Cortex of kidney (tissue), 1 donor: ENCODE measurements at places on chromosomes 12 and 14.

DNA sequence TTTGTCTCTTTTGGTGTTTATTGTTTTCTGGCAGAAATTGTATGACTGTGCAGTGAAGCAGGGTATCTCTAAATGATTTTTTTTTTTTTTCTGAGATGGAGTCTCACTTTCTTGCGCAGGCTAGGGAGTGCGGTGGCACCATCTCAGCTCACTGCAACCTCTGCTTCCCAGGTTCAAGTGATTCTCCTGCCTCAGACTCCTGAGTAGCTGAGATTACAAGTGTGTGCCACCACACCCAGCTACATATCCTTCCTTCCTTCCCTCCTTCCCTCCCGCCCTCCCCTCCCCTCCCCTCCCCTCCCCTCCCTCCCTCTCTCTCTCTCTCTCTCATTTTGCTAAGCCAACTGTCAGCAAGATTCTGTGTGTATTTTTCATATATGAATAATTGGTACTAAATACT is 94.4 kb downstream of the PPHLN1 start:
- DNase-seq: no peak

- no peak for DNase-seq
Observed at GRCh38 chr12:126734710-126735109, 1532.3 kb upstream of the TMEM132C start.

GRCh38 chr12:126474703-126475102 is 1409.5 kb downstream of the AACS start:
- DNase-seq: no peak

GRCh38 chr12:23758608-23759007 is 190.9 kb downstream of the SOX5 start:
- no peak for DNase-seq

DNA sequence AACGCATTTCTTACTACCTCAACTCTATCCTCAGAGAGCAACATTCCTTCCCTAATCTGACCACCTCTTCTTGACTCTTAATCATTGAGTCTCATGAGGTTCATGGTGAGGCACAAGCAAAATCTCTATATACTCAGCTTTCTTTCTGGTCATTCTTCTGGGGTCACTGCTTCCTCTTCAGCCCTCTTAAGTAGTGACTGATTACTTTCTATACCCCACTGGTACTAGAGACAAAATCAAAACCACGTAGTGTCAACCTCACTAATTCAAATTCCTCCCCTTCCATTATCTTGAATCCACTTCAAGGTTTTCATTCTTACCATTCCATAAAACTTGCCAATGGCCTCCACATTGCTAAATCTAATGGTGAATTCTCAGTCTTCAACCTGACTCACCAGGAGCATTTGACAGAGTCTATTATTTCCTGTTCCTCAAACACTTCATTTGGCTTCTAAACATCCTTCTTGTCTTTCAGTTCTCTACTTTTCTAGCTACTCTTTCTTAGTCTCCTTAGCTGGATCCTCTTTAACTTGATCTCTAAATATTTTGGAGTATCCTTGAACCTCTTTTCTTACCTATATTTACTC is 6.8 kb downstream of the WDHD1 start:
- no peak for DNase-seq

DNA sequence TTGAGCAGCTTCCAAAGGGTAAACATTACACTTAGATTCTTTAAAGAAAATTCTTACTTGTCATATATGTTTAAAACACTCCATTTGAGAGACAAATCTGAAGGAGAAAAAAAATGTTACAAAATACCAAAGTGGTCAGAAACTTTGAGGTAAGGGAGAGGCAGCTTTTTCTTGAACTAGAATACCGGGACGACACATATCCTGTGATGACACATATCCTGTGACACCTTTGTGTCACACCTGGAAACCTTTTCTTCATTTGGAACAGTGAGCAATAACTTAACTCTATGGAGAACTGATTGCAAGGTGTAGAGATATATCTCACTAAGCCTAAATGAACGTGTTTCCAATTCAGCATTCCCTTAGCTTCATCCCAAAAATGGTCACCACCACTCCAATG is 4.6 kb upstream of the GRIN2B start:
- no peak for DNase-seq

DNA sequence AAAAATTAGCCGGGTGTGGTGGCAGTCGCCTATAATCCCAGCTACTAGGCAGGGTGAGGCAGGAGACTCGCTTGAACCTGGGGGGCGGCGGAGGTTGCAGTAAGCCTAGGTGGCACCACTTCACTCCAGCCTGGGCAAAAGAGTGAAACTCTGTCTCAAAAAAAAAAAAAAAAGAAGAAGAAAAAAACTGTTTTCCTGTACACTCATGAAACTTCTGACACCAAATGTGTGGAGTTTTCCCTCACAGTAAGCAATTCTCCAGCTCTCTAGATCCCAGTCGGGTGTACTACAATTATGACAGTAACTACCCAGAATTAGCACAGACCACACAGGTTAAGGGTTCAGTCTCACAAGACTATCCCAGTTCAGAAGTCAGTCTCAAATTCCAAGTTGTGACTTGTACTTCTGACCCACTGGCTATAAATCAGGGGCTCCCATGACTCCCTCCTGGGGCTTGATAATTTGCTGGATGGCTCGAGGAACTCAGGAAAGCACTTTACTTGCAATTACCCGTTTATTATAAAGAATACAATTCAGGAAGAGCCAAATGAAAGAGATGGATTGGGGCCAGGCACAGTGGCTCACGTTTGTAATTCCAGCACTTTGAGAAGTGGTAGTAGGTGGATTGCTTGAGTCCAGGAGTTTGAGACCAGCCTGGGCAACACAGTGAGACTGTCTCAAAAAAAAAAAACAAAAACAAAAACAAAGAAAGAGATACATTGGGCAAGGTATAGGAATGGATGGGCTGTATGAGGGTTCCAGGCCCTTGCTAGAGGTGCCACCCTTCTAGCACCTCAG is 12.4 kb upstream of the ARF6 start:
- DNase-seq: no peak
